H9 (cell line): ENCODE measurements at places on chromosomes 7 and 10. TPM values are rescaled to one million over a fixed set of nuclear protein-coding genes. Genes with fewer than 3 reads are reported as not detected.

GRCh38 chr7:30019960-30020359, 6.5 kb downstream of the FKBP14 start:
- H3K27me3 ChIP-seq, result no peaks in the 10 kb centered on the region
- H3K4me1 ChIP-seq, result no peaks in the 10 kb centered on the region
- H3K4me3 ChIP-seq, result no peak overlapping the region
- peaks cover 26% of the 10 kb centered on the region for H3K36me3 ChIP-seq
- DNase-seq, result no peak
- no peak overlapping the region for H3K27ac ChIP-seq

GRCh38 chr7:29987811-29988317, 1.7 kb downstream of the SCRN1 start:
- H3K4me1 ChIP-seq, result peaks cover 5% of the 10 kb centered on the region; the same call in 1 of the 2 replicates
- H3K27me3 ChIP-seq, result no peaks in the 10 kb centered on the region
- DNase-seq, result no peak
- H3K36me3 ChIP-seq, result no peaks in the 10 kb centered on the region; the same call in none of the 3 replicates

ZNF365 gene
- 0.46 and 0.59 TPM in 2 replicates for total RNA-seq

WNT8B gene
- not detected in 2 replicates for total RNA-seq
